ENCODE measurements at places on chromosomes 6 and 20.

DNA sequence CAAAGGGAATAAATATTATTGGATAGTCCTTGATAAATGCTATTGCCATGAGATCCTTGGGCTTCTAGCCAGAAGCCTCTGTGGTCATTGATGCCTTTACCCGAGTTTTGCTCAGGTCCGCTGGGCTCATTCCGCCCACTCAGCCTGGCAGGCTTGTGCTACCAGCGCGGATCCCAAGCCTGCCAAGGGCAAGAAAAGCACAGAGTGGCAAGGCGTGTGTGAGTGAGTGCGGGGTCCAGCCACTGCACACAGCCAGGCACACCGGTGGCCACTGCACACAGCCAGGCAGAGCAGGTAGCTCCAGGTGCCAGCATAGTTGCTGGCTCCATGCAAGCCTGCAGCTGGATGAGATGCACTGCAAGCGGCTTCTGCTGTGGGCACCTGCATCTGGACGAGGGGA is 38.7 kb downstream of the STK38 start:
- no peak for DNase-seq

DNA sequence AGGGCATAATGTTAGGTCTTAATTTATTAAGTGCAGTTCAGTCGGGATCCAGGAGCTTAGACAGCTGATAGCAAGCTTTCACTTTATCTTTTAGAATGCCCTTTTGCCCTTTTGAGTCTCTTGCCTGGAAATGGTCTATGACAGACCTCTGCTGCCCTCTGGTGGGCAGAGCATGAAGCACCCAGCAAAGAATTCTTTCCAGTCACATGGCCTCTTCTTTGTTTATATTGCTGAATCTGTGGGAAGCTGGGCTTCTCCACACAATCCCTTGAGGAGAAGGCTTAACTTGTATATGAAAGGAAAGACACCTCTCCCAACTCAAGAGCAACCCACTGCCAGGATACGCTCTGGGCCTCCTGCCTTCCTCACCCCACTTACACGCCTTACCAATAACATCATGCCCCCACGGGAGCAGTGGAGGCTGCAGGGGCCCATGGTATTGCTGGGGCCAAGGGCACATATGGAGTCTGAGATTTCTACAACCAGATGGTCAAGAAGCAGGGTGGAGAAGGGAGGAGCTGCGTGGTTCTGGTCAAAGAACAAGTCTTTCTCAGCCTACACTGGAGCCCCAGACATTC is 20.4 kb downstream of the WFDC3 start:
- no peak for DNase-seq

- DNase-seq: no peak
Observed at GRCh38 chr20:59031564-59032022, 542 bp downstream of the ATP5F1E start.

DNA sequence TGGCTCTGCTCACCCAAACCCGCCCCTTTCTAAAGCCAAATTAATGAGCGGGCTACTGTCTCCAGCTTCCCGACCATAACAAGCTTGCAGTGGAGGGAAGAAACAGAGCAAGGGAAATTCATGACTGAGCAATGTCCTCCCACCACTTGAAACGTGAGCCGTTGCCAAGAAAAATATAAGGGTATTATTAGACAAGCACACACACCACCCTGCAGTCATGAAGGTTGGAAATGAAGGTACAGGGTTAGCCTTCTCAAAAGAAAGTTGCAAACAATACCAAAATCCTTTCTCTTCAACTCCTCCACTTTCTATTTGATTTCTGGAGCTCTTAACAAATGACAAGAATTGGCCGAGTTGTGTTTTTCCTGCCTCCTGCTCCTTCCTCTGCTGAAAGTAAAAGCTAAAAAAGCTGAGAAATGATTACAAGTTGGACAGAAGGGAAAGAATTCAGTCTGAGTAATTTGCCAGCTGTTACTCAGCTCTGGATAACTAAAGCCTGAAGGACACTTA is 151.1 kb upstream of the B3GAT2 start:
- DNase-seq: no peak

GRCh38 chr20:12252793-12253192 is 335.1 kb downstream of the BTBD3 start:
- no peak for DNase-seq

- no peak for DNase-seq
Observed at GRCh38 chr6:156182356-156182755, 594.8 kb upstream of the ARID1B start.

DNA sequence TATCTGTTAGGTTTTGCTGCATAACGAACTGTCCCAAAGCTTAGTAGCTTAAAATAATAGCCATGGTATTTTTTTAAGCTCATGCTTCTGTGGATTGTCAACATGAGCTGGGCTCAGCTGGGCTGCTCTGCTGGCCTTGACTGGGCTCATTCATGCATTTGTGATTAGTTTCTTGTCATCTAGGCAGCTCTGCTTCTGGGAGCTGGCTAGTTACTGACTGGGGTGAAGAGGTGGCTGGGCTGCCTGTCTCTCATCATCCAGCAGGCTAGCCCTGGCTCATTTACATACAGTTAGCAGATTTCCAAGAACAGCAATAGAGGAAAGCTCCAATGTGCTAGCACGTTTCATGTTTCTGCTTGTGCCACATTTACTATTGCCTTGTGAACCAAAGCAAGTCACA is 165.1 kb upstream of the PCSK2 start:
- no peak for DNase-seq

- no peak for DNase-seq
Observed at GRCh38 chr6:144653885-144654505, 368.9 kb downstream of the UTRN start.

GRCh38 chr20:61887596-61888093 is 178.0 kb downstream of the TAF4 start:
- DNase-seq: no peak

Data from hypothalamus (tissue), 51 donors.